ENCODE measurements at places on chromosomes 5 and 9.

GRCh38 chr5:123681061-123681460 is 169.1 kb downstream of the CSNK1G3 start:
- no peak for DNase-seq

- DNase-seq = peak; percentile 91
Measured at GRCh38 chr5:93161661-93162654, 419.1 kb downstream of the NR2F1-AS1 start.

DNA sequence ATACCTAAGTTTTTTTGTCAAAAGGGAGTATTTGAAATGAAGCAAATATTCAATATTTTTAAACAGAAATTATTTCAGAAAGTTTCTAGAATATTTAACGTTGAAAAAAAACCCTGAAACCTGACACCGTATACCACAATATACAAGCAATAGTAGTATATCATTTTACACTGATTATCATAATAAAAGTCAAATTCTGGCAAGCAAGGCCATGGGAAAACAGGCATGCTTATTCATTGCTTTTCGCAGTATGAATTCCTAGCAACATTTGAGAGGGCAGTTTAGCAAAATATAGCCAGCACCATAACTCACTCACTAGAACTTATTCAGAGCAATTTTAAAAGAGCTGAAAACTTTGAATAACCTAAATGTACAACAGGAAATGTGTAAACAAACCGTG is 46.1 kb downstream of the ERAP1 start:
- no peak for DNase-seq

DNA sequence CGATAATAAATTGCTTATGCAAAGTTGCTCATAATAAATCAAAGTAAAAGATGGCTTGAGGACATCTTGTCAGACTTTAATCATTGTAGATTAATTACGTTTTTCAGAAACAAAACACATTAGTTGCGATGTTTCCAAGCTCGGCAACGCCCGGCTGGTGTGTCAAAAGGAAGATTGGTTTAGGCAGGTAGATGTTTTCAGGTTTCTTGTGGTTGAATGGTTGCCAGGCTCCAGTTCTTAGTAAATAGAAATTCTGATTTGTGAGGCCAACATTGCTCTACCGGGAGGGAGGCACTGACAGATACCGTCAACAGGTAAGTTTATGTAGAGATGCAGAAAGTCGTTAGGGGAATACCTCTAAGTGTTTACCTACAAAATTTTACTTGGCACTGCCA is 280.3 kb downstream of the NPR3 start:
- DNase-seq = no peak

DNA sequence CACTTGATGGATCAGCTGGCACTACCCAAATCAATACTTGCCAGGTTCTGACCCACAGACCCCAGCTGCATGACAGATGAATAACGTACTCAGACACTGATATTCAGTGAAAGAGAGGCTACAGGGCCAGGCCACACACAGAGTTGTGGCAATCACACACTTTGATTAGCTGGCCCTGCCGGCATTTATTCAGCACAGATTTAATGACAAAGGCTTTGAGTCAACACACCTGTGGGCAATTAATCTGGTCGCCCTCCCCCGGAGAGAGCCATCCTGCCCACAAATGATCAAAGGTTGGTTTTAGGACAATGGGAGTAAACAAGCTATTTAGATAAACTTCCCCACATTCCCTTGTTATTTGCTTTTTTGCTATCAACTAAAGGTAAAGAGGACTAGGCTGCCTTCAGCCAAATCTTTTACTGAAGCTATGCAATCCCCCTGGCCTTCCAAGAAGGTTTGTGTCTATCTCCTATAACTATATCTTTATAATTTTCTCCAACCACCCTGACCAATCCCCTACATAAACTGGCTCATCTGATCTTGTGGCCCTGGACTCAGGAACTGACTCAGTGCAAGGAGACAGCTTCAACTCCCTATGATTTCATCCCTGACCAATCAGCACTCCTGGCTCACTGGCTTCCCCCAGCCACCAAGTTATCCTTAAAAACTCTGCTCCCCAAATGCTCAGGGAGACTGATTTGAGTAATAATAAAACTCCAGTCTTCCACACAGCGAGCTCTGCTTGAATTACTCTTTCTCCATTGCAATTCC is 12.7 kb upstream of the TRIM32 start:
- DNase-seq = no peak

DNA sequence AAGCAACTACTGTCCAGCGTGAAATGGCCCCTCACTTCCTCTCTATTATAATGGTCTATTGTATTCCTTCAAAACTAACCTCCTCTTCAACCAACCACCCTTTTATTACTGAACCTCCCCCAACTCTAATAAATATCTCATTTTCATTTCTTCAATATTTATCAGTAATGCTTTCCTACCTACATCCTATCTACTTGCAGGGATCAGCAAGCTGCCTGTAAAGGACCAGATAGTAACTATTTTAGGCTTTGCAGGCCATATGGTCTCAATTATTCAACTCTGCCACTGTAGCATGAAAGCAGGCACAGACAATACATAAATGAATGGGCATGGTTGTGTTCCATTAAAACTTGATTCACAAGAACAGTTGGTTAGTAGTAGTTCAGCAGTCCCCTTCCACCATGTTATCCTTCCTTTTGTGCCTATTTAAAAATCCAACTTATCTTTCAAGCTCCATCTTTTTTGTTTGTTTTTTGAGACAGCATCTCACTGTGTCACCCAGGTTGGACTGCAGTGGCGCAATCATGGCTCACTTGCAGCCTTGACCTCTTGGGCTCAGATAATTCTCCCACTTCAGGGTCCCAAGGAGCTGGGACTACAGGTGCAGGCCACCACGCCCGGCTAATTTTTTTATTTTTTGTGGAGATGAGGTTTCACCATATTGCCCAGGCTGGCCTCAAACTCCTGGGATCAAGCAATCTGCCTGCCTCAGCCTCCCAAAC is 45.8 kb downstream of the PCDHGC5 start:
- no peak for DNase-seq

DNA sequence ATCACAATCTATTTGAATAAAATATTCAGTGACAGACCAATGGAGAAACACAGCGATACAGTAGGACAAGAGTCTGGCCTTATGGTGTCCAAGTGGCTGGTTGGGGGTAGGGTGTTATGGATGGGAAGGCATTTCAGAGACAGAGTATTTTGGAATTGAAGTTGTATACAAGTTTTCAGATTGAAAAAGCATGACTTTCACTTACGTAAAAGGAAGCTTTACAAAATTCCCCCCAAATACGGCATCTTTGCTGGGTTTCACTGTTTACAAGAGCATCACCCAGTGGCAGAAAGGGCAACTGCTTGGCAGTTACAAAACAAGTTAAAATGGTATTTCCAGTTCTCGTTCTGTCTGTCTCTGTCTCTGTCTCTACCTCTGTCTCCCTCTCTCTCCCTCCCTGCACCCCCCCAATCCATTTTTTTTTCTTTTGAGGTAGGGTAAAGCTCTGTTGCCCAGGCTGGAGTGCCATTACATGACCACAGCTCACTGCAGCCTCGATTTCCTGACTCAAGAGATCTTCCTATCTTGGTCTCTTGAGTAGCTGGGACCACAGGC is 86.2 kb downstream of the PTPN3 start:
- DNase-seq = peak; percentile 67

GRCh38 chr9:77392328-77392727 is 215.0 kb downstream of the VPS13A start:
- DNase-seq = no peak

GRCh38 chr9:83410701-83411100 is 127.5 kb downstream of the FRMD3 start:
- no peak for DNase-seq

DNA sequence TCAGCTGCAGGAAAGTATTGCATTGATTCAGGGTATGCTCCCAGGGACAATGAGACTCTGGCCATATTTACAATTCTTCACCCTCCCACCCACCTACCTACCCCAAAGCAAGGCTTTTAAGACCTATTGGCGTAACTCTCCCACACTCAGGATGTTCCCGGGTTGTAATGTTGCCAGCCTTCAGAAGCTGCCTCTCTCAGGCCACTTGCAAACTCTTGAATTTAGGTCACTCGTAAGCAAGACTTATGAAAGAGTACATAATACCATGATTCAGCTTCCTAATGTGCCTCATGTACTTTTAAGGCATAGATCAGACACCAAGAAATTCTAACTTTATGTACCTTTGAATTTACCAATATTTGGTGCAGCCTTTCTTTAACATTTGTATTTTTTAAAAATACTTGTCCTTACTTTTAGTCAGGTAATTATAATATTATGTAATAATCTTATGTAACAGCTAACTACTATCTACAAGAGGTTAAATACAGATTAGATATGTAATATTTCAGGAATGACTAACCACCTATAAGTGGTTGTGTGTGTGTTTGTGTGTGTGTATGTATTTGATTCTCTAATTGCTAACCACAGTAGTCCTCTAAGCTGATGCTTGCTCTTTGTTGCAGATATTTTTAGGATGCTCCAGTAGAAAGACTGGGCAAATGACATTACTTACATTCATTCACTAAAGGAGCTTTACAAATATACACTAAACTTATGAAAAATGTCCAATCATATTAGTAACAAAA is 630.5 kb upstream of the MEF2C start:
- DNase-seq = no peak

DNA sequence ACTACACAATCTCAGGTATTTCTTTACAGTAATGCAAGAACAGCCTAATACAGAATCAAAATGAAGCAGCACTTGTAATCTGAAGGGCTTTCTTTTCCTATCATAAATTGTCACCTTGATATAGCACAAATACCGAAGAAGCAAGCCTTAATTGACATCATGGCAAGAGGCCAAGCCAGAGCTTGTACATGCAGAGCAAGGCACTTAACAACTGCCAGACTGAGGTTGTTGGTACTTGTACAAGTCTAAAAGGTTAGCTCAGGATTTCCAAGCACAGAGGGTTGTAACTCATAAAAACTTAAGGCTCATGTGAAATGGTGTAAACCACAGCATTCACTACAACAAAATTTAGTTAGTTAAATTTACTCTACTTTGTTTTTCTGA is 158.8 kb upstream of the SPEF2 start:
- peak; percentile 77 for DNase-seq

DNA sequence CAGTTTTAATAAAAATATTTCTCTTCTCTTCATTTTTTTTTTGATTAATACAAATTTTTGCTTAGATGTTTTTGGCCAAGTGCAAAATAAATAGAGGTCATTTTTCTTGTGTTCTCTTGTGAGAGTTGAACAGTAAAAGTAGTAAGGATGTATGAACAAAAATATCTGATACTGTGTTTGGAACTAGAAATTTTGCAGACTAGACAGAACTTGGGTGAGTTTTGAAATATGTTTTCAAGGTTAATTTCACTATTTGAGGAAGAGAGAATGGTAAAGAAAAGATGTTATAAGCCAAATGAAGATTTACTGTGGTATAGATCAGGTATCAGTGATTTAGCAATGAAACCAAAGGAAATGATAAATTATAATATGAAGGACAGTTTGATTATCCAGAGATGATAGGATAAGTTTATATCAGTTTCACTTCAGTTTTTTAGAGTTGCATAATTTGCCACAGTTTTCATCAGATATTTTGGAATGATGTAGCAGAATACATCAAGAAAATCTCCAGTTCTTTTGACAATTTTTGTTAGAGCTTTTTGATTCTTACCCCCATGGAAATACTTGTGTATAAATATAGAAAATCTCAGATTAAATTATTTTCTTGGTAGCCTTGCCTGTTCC is 147.9 kb upstream of the VCAN start:
- DNase-seq = no peak

DNA sequence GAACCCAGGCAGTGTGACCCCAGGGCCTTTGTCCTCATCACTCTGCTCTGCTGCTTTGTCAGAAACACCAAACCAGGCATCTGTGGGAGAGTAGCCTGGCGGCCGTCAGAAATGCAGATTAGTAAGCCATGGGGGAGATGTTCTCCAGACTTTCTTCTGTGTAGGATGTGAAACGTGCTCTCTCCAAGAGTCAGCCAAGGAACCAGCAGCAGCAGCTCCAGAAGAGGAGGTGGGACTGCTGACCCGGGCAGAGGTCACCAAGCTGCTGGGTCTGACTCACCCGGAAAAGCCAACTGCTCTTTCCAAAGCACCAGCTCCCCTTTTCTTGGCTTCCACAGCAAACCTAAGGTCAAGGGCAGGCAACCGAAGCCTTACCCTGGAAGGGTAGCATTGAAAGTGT is 14.4 kb upstream of the ABLIM3 start:
- DNase-seq = no peak

DNA sequence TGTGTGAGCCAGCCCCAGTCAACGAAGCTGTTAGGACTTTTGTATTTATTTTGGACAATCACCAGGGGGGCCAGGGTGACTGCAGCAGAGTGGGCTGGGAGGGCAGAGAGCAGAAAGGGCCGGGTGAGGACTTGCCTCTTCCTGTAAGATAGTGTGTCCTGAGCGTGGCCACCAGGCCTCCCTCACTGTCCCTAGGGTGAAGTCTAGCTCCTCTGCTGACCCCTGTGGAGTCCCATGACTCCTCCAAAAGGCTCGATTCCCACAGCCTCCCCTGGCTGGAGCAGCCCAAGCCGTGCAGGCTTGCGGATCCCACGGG is 147.8 kb downstream of the RXRA start:
- no peak for DNase-seq

GRCh38 chr9:80771555-80772347 is 917.6 kb downstream of the TLE1 start:
- DNase-seq = no peak

DNA sequence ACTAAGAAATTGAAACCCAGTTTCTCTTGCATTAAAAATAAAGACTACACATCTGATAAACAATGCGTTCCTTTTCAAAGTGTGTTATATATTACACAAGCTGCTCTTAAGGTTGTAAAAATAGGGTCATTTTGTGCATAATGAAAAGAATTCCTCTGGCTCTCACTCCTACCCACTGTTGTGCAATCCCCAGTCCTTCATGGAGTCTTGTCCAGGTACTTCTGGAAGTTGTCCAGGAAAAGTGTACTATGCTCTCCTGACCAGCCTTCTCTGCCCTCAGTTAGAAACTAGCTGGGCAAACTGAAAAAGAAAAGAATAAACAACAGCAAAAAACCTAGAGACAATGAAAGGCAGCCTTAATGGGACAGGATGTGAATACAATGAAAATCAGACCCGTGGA is 345.5 kb upstream of the PAPPA start:
- no peak for DNase-seq

- no peak for DNase-seq
Measured at GRCh38 chr5:99030906-99031440, 102.2 kb upstream of the CHD1 start.

DNA sequence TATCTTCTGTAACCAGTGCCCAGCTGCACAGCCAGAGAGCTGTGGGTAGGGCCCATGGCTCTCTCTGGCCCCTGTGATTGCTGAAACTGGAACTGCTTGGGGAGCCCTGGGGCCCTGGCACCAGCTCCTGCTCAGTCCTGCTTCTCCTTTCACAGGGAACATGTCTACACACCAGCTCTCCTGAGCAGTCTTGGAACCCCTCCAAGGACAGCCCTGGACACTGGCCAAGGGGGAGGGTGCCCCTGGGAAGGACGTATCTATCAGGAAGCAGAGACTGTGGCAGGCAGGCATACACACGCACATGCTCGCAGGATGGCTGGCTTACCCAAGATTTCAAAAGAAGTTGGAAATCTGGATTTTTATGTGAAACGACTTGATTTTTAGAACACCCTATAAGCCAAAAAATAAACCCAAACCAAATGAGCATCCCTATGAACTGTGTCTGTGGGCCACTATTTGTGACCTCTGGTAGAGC is 8.8 kb upstream of the TRAF1 start:
- DNase-seq = peak; percentile 56

GRCh38 chr5:1285141-1285540 is 9.7 kb downstream of the TERT start:
- DNase-seq = no peak

GRCh38 chr5:173592050-173592669 is 24.3 kb downstream of the BOD1 start:
- DNase-seq = no peak
